ENCODE measurements at places on chromosomes 7 and 10.

DNA sequence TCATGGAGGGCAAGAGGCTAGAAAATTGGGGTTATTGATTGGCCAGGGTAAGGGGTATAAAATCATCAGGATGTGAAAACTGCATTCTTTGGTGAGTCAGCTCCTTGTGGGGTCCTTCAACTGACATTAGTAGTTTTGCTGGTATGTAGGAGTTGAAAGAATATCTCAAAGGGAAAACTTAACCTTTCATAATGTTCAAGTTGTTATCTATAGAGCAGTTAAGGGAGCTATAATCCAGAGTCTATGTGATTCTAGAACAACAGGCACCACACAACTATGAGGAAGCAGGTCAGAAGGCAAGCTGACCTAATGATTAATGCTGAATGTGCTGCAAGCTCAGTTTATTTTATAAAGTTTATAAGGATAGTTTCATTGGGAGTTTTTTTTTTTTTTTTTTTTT is 13.7 kb downstream of the PRPS1L1 start:
- no peak for DNase-seq

DNA sequence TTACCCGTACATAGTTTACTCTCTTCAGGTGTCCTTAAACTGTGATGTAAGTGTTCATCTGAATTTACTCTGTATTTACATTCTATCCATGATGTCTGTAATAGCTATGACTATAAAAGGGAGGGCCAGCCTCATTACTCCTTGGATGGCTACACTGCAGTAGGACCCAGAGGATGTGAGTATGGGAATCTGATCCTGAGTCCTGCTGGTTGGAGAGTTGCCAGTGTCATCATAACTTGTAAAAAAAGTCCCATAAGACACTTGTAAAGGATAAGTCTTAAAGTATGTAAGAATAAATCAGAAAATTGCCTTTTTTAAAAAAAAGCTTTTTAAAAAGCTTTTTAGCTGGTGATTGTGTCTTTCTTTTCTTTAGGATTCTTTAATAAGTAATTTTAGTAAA is 95.4 kb downstream of the PPP1R9A start:
- no peak for DNase-seq

- DNase-seq, result no peak
Measured at GRCh38 chr7:156820445-156821063, 72.4 kb downstream of the LMBR1 start.

DNA sequence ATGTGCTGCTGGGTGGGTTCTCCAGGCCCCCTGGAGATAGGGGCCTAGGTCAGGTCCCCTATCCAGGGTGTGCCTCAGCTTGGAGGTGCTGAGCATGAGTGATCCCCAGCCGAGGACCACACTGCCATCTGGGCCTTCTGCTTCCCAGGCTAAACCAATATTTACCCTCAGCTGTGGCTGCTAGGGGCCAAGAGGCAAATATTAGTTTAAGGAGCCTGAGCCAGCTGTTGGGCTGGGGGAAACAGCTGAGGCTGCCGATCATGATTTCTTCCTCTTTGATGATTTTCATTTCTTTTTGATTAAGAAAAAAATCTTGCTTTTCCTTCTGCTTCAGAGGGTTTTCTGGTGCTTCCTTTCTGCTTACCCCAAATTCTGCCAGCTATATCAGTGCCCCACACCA is 83.4 kb downstream of the NEURL1 start:
- DNase-seq, result no peak

GRCh38 chr10:120600871-120601649 is 144.0 kb downstream of the PLPP4 start:
- DNase-seq, result no peak

DNA sequence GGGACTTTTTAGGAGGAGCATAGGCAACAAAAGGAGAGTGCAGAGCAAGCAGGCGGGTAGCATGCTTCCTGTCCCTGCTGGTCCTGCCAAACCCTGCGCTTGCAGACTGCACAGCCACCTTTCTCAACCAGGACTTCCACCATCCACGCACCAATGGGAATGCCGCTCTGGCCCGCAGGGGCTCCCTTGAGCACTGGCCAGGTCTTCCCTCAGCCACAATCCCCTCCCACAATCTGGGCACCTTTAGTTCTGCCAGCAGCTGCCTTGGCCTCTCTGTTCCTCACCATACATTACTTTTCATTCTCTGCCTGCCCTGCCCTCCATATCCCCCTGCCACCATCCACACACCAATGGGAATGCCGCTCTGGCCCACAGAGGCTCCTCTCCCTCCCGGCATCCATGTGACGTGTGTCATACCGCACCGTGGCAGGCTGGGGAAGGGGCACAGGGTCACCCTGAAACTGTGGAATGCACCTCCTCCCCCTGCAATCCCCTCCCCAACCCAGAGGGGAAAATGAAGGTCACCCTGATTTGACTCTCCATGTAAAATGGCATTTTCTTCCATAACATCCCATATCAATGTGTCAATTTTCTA is 97.3 kb upstream of the MACROH2A2 start:
- DNase-seq, result no peak

- DNase-seq, result no peak
Measured at GRCh38 chr10:88280518-88280917, 302.6 kb downstream of the RNLS start.

DNA sequence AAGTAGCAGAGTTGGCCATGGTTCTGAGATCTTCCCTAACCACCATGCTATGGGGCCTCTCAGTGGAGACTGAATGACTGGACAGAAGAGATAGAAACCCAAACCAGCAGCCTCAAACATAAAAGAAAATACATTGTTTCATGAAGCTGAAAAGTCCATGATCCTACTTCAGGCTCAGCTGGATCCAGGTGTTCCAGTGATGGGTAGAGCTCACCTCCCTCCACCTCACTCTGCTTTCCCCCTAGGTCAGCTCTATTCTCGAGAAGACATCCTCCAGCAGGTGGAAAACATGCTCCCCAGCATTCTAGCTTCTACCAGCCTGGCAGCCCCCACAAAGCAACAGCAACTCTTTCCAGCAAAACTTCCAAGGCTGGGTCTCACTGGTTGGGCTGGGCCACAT is 132.1 kb downstream of the OAT start:
- no peak for DNase-seq

Measured in hematopoietic multipotent progenitor cell treated with erythropoietin and hydrocortisone succinate and interleukin-3 and kit ligand, for 17 days (in vitro differentiated cells).